Hematopoietic multipotent progenitor cell (in vitro differentiated cells): ENCODE measurements at places on chromosomes 3 and 15.

GRCh38 chr3:125050488-125051090 is 5.2 kb downstream of the HEG1 start:
- no peak for DNase-seq

- no peak for DNase-seq
Observed at GRCh38 chr15:78950902-78951840, 6.3 kb upstream of the CTSH start.

DNA sequence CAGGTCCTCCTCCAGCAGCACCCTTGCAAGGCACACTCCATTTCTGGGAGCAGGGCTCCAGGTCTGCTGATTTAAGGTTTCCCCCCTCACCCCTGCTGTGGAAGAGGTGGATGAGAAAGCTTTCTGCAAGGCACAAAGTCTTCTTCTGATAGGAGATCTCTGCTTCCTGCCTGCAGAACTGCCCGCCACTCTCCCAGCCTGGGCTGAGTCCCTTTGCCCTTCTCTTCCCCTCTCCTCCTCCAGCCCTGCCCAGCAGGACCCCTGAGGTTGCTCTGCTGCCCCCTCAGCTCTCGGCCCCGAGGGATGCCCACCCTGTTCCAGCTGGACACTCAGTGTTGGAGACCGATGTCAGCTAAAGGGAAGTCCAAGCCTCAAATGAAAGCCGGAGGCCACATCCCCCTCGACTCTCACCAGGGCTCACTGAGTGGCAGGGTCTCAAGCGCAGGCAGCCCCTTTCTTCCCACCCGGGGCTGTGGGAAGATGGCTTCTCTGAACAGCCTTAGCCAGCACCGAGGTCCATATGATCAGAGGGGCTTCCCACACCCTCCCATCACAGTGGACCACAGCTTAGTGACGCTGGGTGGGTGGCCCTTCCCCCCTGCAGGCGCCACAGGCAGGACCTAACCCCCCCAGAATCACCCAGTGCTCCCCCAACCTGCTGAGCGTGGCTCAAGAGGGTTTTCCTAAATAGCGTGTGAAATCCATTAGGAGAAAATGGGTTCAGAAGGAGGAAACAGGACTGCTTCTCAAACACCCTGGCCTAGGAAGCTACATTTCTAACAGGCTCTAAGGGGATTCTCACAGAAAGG is 4.0 kb downstream of the ATP10A start:
- DNase-seq = no peak

- DNase-seq = no peak
Observed at GRCh38 chr15:80445300-80446041, 41.3 kb downstream of the ARNT2 start.

GRCh38 chr3:84959470-84960271 is 882 bp downstream of the CADM2 start:
- DNase-seq = no peak

- DNase-seq = peak; percentile 43
Observed at GRCh38 chr15:83559310-83559966, 94.5 kb upstream of the ADAMTSL3 start.

GRCh38 chr3:148998297-148998696 is 7.0 kb downstream of the GYG1 start:
- no peak for DNase-seq

DNA sequence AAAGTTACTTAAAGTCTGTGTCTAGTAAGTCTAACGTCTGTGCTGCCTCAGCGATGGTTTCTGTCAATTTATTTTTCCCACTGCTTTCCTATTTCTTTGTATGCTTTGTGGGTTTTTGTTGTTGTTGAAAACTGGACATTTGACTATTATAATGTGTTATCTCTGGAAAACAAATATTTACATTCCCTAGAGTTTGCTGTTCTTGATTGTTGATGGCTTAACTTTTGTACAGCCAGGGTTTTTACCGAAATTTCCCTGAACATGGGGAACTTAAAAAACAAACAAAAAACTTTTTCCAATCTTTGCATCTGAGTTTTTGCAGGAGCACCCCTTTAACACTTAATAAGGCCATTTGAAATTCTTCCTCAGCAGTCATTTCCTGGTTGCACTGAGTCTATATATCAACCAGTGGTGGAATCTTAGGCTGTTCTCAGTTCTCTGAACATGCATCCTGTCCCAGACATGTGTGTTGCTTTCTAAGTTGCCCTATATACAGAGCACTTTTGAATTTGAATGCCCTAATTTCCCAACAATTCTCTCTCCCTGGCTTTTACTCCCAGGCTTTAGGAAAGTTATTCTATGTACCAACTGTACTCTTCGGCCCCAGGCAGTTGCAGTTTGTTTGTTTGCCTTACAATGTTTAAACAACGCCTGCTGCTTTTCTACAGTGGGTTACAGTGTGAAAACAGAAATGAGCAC is 11.8 kb upstream of the PIAS1 start:
- DNase-seq = no peak

GRCh38 chr15:27665002-27665401 is 434.1 kb downstream of the OCA2 start:
- DNase-seq = no peak

- DNase-seq = no peak
Observed at GRCh38 chr3:190003681-190004123, 117.0 kb downstream of the P3H2 start.

DNA sequence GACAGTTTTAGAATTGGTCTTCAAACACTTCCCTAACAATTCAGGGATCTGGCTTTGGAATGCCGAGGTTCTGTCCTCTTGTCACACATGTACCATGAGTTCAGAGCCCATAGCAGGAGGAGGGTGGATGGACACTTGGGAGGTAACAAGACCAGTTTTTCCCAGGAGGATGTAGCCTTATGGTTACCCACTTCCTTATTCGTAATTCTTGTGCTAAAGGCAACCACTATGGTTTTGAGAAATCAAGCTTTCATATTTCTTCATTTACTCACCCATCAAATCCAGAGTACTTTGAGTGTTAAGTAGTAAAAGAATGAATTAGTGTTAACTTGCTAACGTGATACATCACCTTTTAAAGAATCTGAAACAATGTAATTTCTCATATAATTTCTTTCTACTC is 479.6 kb upstream of the ALCAM start:
- no peak for DNase-seq

- no peak for DNase-seq
Observed at GRCh38 chr15:28182216-28182615, 83.1 kb upstream of the OCA2 start.

DNA sequence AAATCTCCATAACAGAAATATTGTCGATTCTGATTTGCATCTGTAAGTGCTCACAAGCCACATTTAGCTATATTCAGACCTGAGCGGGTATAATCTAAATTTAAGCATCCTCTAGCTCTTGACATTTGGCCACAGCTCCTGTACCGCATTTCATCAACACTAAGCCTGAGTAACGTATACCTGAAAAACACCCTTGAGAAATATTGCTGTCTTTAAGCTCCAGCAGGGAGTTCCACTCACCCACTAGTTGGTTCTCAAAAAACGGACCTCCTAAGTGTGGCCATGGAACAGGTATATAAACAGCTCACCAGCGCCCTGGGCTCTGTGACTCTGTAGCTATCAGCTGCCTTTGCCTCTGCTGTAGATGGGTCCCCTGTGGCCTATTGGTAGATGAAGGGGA is 80.7 kb downstream of the ABI3BP start:
- no peak for DNase-seq

- DNase-seq = no peak
Observed at GRCh38 chr3:20747741-20748140, 561.7 kb upstream of the SGO1 start.

DNA sequence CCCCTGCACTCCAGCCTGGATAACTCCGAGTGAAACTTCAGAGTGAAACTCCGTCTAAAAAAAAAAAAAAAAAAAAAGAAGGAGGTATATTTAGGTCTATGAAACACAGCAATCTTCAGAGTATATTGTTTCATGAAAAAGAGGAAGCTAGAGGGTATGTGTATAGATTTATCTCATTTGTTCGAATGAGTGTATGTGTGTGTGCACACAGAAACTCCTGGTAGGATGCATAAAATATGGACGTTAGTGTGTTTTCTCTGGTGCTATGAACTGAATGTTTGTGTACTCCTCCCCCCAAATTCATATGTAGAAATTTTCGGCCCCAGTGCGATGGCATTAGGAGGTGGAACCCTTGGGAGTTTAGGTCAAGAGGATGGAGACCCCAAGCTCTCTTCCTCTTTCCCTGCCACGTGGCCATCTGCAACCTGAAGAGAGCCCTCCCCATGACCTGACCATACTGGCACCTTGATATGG is 98.6 kb upstream of the KLF13 start:
- no peak for DNase-seq

GRCh38 chr15:89171136-89172072 is 50.0 kb downstream of the RLBP1 start:
- DNase-seq = peak; percentile 48

DNA sequence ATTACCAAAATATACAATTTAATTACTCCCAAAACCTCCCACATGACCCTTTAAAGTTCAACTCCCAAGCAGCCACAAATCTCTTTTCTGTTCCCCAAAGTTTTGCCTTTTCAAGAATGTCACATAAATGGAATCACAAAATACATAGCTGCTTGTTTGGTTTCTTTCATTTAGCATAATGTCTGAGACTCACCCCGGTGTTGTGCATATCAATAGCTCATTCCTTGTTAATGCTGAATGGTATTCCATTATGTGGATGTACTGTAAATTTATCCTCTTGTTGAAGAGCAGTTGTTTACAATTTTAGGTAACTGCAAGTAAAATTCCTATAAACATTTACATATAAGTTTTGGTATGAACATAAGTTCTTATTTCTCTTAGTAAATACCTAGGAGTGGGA is 15.5 kb downstream of the NAA50 start:
- no peak for DNase-seq

DNA sequence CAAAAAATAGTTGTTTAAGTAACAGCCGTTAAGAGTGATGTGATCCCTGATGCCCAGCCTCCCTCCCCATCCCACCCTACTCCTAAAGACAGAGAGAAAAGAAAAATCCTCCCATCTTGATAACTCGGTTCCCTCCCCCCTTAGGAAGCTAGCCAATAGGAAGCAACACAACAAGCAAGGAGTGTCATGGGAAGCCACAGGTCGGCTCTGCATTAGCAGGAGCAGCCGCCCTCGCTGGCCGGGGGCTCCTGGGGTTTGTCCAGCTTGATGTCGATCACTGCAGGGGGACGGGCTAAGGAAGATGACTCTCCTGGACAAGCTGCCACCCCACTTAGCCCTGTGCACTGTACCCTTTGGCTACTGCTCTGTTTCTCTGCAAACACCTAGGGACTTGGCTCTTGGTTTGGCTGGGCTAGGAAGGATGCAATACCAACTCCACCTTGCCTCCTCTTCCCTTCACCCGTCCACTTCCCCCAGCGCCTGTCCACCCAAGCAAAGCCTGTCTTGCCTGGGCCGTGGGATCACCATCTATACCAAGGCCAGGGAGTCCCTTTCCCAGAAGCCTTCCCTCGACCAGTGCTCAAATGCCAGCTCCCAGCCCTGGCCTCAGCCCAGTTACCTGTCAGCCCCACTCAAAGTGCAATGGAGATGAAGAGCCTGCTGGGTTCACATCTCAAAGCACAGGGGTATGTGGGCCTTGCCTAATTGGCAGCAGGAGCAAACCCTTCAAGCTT is 23.1 kb downstream of the SRPRB start:
- no peak for DNase-seq

DNA sequence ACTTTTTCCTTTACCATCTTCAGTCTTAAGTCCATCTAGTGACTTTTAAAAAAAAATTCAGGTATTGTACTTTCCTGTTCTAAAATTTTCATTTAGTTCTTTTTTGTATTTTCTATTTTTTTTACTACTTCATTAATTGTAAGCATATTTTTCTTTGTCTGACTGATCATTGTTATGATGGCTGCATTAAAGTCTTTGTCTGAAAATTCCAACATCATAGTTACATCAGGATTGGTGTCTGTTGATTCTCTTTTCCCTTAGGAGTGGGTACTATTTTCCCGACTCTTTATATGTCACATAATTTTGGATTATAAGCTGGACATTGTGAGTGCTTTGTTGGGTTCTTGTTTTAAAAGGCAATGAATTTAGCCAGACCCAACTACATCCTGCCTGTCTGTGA is 34.9 kb upstream of the POLR2M start:
- DNase-seq = no peak

GRCh38 chr3:9208605-9209152 is 40.8 kb downstream of the SRGAP3 start:
- DNase-seq = no peak
